Activated CD4-positive, alpha-beta T cell treated with anti-CD3 and anti-CD28 coated beads for 36 hours (primary cell): ENCODE measurements at places on chromosomes 1 and 21. TPM values are rescaled to one million over a fixed set of nuclear protein-coding genes. Genes with fewer than 3 reads are reported as not detected.

GRCh38 chr1:231446138-231446537, 24.1 kb upstream of the EGLN1 start:
- peaks cover 52% of the 10 kb centered on the region for H3K27me3 ChIP-seq
- no peak overlapping the region for H3K4me3 ChIP-seq
- H3K36me3 ChIP-seq = no peaks in the 10 kb centered on the region
- no peak for DNase-seq
- H3K4me1 ChIP-seq = no peaks in the 10 kb centered on the region
- no peak overlapping the region for H3K27ac ChIP-seq

- H3K36me3 ChIP-seq = no peaks in the 10 kb centered on the region
- H3K4me3 ChIP-seq = no peak overlapping the region
- H3K4me1 ChIP-seq = no peaks in the 10 kb centered on the region
- no peak for DNase-seq
These were observed 157.8 kb upstream of the DPYD start for GRCh38 chr1:98078596-98078995.

DNA sequence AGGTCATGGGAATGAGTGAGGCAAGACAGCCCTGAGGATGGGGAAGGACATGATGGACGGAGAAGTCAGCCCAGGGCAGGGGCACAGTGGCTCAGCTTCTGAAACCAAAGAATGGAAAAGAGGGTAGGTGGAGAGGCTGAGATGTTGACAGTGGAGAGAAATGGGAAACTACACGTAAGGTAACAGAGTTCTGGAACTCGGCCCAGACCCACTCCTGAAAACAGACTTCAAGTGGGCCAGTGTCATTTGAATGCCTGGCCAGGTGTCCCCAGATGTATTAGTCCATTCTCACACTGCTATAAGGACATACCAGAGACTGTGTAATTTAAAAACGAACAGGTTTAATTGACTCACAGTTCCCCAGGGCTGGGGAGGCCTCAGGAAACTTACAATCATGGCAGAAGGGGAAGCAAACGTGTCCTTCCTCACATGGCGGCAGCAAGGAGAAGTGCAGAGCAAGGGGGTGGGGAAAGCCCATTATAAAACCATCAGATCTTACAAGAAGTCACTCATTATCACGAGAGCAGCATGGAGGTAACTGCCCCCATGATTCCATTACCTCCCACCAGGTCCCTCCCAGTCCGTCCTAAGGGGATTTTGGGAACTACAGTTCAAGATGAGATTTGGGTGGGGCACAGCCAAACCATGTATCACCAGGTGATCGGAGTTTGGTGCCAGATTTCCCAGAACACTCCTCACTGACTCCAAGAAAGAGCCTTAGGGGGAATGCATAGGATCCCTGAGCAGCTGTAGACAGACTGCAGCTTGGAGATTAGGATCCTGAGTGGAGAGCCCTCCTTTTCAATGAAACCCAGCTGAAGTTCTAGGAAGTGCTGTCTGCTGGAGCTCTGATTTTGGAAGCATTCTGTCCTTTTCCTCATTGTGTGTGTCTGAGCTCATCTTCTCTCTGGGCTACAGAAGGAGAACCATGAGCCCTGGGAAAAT, 40.3 kb downstream of the FHAD1 start:
- peaks cover 12% of the 10 kb centered on the region for H3K27me3 ChIP-seq
- DNase-seq = no peak

DNA sequence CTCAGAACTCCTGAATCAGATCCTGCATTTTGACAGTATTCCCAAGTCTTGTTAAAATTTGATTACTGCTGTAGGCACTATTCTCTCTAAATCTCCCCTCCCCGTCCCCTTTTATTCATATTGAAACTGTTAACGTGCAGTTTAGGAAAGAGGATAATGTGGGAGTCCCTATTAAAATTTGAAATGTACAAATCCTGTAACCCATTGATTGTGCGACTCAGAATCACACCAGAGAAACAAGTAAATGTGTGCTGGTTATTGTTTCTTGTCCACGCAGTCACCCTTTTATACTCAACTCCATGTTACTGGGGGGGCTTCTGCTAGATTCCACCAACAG, 584 bp upstream of the LTN1 start:
- H3K27me3 ChIP-seq = no peaks in the 10 kb centered on the region
- H3K36me3 ChIP-seq = peaks cover 13% of the 10 kb centered on the region
- no peak for DNase-seq
- peaks cover 40% of the 10 kb centered on the region for H3K4me1 ChIP-seq
- peak overlapping the region; percentile 83 for H3K4me3 ChIP-seq
- peak overlapping the region; percentile 90 for H3K27ac ChIP-seq

GRCh38 chr1:29460694-29461093, 224.4 kb downstream of the PTPRU start:
- H3K27ac ChIP-seq = no peak overlapping the region
- no peaks in the 10 kb centered on the region for H3K27me3 ChIP-seq
- H3K36me3 ChIP-seq = no peaks in the 10 kb centered on the region
- no peaks in the 10 kb centered on the region for H3K4me1 ChIP-seq
- no peak overlapping the region for H3K4me3 ChIP-seq

DNA sequence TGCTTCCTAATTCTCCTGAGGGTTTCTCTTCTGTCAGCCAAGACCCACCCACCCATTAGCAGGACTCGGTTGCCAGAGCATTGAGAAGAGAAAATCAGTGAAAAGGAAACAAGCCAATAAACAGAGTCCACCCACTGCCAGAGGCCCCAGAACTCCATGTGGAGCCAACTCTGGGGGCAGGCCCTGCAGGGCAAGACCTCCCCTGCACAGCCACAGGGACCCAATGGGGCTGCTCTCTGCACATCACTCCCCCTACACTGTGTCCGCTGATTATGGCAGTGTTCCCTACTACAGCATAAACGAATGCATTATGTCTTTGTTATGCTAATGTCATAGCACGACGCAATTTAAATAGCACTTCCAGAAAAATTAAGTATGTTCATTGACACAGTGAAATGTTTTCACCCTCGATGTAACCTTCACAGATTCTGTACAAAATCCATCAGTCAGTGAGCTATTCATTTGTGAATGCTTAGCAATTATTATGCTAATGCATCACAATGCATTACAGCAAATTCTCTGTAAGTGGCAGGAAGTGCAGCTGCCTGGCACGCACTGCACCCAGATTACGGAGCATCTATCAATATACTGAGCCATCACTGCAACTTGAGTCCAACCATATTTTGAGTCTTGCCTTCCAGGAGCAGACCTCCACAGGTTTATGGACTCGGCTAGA, 56.4 kb downstream of the GRIK3 start:
- peaks cover 10% of the 10 kb centered on the region for H3K27me3 ChIP-seq
- no peak overlapping the region for H3K4me3 ChIP-seq
- H3K4me1 ChIP-seq = no peaks in the 10 kb centered on the region
- no peak overlapping the region for H3K27ac ChIP-seq
- H3K36me3 ChIP-seq = no peaks in the 10 kb centered on the region

DNA sequence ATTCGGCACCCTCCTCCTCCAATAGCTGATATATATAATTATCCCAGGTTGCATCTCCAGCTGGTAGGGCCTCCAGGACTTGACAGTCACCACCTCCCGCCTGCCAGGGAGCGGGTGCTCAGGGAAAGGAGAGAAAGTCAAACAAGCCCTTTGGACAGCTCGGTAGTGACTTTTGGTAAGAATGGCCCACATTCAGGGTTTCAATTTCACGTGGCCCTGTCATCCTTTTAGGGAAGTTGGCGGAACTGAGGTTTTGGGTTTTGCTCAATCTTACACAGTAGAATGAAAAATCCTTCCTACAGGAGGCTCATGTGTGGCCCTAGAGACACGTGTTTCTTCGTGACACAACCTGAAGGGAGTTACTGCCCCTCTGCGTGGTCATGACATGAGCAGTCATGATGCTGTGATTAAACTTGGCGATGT, 44.2 kb downstream of the CAPN8 start:
- DNase-seq = peak; percentile 23
- H3K27ac ChIP-seq = no peak overlapping the region
- no peaks in the 10 kb centered on the region for H3K4me1 ChIP-seq
- no peak overlapping the region for H3K4me3 ChIP-seq
- no peaks in the 10 kb centered on the region for H3K36me3 ChIP-seq

The SLC26A9 gene
- not detected for total RNA-seq

The LINGO4 gene
- total RNA-seq = 0.18 TPM
